ENCODE measurements at places on chromosomes 3 and 15.

- no peak for DNase-seq
These were observed 273.6 kb downstream of the FOXP1 start for GRCh38 chr3:71309886-71310285.

DNA sequence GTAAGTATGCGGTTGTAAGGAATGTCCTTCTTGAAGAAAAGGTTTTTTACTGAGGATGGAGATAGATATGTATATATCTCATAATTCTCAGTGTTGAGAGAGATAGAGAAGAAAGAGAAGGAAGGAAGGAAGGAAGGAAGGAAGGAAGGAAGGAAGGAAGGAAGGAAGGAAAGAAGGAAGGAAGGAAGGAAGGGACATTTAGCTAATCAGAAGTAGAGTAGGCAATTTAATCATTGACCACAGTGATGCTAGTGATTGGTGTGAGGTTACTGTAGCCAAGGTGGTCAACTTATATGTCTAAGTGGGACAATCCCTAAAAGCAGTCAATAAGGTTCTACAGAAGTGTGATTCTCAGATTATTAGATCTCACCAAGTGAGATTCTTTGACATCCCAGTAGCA is 751.8 kb upstream of the CBLB start:
- DNase-seq = no peak

GRCh38 chr3:99846477-99847160 is 29.0 kb downstream of the CMSS1 start:
- DNase-seq = no peak

DNA sequence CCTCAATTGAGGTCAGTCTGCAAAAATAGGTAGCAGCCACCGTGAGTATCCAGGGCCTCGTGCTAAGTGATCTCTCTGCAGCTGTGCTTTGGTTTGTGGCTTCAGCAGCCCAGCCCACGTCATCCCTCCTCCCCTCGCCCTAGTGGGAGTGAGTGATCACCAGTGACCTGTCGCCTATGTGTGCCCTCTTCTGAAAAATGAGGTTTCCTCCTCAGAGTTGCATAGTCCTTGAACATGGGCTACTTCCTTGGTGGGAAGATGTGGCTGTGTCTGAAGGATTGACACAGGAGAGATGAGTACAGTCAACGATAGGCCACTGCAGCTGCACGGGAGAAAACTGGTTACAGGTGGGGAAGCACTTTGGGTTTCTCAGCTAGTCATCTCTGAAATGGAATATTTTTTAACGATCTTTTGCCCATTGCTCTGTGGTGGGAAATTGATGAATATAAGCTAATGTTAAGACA is 144.8 kb upstream of the BHLHE40 start:
- DNase-seq = no peak

DNA sequence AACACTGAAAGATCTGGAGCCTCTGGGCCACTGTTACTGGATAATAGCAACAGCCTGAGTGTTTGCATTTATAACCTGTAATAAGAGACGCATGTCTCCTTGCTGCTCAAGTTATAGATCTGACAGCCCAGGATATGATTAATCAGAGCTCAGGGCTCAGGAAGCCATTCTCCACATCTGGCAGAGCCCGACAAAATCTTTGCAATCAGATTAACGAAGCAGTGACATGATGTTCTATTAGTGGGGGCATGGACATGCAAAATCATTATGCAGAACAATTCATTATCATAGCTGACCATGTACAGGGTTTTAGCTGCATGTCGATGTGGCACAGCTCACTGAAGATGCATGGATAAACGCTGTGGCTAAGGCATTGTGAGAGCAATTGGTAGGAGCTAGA is 730.3 kb downstream of the ZNF385D start:
- no peak for DNase-seq

GRCh38 chr3:148149556-148149955 is 548.1 kb upstream of the AGTR1 start:
- DNase-seq = no peak

DNA sequence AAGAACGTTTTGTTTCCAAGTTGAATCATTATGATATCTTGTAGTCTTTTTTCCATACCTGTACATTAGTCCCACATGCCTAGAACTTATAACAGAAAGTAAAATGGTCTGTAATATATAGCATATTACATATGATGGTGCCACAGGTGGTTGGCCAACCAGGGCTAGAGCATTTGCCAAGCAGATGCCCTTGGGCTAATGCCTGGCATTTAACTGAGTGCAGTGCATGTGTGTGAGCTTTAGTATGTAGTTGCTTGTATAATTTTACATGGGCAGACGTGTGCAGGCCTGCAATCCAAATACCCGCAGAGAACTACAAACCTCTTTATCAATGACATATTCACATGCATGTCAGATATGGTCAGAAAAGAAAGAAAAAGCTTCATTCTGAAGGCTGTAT is 27.5 kb downstream of the THSD4 start:
- no peak for DNase-seq

Data from AG09319 (cell line).